NCI-H1105 treated with DMSO at 0.1 percent for 48 hours (cell line): ENCODE measurements at places on chromosomes 6 and 20.

DNA sequence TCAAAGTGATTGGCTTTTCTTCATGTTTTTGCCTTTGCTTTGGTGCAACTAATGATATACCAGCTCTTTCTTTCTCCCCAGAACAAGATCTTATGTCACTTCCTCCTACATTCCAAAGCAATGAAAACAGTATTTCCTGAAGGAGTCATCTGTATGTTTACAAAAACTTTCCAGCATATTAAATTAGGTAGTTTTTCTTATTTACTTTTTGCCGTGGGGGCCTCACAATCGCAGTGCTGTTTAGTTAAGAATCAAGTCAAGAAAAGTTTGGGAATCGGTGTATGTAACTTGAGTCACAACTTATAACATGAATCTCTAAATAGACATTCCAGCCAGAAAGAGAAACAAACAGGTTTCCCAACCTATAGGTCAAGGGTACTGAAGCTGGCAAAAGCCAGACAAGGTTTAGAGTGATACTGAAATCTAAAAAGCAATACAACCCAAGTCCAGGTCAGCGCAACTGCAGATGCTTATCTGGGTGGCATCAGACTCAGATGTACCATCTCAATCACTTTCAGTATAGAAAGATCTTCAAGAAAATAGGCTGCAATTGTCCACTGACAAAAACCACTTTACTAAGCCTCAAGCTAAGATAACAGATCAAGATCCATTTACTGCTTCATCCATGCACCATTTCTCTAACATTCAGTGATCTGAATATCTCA lies 63.6 kb downstream of the IPCEF1 start:
- DNase-seq: no peak

DNA sequence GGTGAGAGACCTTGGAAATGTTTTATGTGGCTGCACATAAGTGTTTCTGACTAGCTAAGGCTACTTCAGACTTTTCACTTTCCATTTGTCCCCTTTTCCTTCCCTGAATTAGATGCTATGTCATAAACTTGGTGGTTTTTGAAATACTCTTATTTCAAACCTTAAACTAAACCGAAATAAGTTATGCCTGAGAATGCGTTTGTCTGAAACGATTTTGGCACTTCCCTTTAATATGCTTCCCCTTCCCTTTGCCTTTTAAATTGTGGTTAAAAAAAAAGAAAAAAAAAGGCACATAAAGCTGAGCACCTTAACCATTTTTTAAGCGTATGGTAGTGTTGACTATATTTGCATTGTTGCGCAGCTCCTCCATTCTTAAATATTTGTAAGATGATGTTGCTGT lies 14.3 kb downstream of the ZNF451 start:
- DNase-seq: no peak

GRCh38 chr20:40462566-40462965 lies 226.5 kb downstream of the MAFB start:
- DNase-seq: no peak

GRCh38 chr6:146267946-146268345 lies 239.1 kb downstream of the GRM1 start:
- no peak for DNase-seq

- DNase-seq: no peak
Measured at GRCh38 chr6:26388441-26388840, 5.5 kb downstream of the BTN2A2 start.

DNA sequence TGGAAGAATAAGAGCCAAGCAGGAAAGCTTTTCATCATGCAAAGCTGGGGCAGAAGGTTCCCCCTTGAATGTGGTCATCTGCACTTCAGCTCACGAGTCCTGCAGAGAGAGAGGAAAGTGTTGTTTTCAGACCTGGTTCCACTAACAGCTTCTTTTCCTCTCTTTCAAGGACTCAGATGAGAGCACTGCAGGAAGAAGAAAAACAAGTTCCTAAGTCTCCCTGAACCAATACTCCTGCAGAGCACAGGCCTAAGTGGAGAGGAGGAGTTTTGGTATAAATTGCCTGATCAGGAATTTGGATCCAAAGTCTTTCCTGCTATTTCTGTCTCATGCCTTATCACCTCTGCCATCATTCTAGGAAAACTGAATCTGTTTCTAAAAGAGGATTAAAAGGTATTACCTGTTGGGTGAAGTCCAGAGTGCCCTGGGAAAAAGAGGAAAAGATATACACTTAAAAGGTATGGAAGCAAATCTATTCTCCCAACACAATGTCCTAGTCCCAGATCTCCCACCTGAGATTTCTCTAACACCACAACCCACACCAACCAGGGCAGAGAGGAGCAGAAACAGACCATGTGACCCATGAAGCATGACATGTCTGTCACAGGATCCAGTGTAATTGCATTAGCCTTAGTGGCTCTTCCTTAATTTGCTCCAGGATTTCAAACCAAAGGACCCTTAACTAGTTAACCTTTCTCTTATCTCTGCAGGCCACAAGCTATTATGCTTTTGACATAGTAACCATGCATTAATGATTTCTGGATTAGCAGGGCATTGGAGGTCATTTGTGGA lies 12.2 kb downstream of the HLA-DRB5 start:
- no peak for DNase-seq

DNA sequence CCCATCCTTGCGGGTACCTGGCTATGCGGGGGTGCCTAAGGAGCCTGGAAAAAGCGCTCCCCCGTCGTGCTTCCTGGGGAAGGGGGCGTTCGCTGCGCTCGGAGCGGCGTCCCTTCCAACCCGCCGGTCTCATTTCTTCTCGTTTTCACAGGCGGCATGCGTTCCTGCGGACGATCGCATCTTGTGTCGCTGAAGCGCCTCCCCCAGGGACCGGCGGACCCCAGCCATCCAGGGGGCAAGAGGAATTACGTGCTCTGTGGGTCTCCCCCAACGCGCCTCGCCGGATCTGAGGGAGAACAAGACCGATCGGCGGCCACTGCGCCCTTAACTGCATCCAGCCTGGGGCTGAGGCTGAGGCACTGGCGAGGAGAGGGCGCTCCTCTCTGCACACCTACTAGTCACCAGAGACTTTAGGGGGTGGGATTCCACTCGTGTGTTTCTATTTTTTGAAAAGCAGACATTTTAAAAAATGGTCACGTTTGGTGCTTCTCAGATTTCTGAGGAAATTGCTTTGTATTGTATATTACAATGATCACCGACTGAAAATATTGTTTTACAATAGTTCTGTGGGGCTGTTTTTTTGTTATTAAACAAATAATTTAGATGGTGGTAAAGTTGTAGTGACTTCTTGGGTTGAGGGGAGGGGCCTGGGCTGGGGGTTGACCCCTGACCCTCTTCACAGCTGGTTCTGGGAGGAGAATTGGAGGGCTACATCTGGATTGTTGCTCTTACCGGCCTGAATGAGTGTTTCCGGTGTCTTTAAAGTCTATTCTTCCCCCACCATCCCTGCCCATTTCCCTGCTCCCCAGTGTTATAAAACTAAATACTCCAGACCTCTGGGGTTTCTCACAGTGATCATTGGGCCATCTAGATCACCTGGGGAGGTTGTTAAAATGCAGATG lies 1.1 kb downstream of the ID1 start:
- peak; percentile 56 for DNase-seq
